ENCODE measurements at places on chromosomes 7 and 10. TPM values are rescaled to one million over a fixed set of nuclear protein-coding genes. Genes with fewer than 3 reads are reported as not detected.

DNA sequence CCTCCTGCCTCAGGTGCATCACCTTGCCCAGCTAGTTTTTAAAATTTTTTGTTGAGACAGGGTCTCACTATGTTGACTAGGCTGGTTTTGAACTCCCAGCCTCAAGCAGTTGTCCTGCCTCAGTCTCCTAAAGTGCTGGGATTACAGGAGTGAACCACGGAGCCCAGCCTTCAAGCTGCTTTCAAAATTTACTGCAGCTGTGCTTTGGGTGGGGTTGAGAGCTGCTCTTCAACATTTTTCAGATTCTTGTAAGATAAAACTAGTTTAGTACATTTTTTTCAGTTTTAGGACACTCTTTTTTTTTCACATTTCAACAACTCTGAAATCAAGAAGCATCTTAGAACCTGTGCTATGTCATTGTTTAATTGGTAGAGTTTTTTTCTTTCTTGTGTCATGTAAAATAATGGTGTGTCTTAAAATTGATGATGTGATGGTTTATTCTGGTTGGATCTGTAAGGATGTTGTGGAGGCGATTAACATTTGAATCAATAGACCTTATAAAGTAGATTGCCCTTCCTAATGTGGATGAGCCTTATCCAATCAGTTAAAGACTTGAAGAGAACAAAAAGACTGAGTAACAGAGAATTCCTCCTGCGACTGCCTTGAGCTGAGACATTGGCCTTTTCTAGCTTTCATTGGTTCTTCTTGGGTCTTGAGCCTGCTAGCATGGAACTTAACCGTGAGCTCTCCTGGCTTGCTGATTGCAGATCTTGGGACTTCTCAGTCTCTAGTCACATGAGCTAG, 13.5 kb downstream of the PLEKHA8 start:
- no peak overlapping the region for H3K27ac ChIP-seq
- H3K36me3 ChIP-seq: peaks cover 6% of the 10 kb centered on the region
- no peaks in the 10 kb centered on the region for H3K4me1 ChIP-seq
- H3K4me3 ChIP-seq: no peak overlapping the region

- H3K27me3 ChIP-seq: no peaks in the 10 kb centered on the region
- peak; percentile 89 for DNase-seq
- H3K4me1 ChIP-seq: peaks cover 58% of the 10 kb centered on the region
- H3K36me3 ChIP-seq: no peaks in the 10 kb centered on the region
- no peak overlapping the region for H3K4me3 ChIP-seq
Observed at GRCh38 chr7:44637788-44638594, 31.6 kb downstream of the OGDH start.

DNA sequence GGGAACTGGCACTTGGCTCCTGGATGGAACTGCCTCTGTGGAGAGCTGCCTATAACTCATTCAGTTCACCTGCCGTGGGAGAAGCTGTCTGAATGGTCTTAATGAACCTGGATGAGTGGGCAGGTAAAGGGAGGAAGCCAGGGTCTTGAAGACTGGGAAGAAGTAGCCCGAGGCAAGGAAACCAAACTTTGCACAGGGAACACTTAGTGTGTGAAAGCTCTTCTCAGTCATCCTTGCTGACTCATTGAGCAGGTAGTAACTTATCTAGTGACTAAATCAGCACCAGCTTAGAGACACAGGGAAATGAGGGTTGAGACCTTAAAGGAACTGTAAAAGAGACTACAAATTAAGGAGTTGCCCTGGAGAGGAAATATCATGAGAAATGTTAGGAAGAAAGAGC, 9.9 kb downstream of the LRRC4 start:
- H3K27ac ChIP-seq: peak overlapping the region; percentile 96
- no peak overlapping the region for H3K4me3 ChIP-seq
- peaks cover 56% of the 10 kb centered on the region for H3K4me1 ChIP-seq
- no peaks in the 10 kb centered on the region for H3K27me3 ChIP-seq
- peak; percentile 95 for DNase-seq

The ITPRID1 gene
- total RNA-seq: not detected

Measured in PC-3 (cell line).